ENCODE measurements at places on chromosomes 2 and 18. TPM values are rescaled to one million over a fixed set of nuclear protein-coding genes. Genes with fewer than 3 reads are reported as not detected.
A peak's percentile ranks its signal among the peaks of the same experiment; 100 is the strongest.

DNA sequence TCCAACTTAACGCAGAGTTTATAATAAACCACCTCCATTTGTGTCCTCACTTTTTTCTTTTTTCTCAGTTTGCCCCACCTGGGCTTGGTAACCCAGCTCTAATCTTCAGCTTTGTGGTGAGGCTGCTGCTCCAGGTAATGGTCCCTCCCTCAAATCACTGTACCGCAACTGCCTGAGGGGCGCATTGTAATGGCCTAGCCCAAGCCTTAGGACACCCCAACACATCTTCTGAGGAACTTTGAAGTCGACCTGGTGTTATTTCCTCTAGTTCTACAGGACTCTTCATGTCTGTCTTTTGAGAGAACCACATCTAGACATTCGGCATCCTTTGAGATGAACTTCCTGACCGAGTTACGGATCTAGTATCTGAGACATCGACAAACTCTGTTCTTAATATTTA lies 99.7 kb downstream of the PLEKHM3 start:
- DNase-seq = no peak

GRCh38 chr2:83058683-83059082 lies 1400.4 kb downstream of the SUCLG1 start:
- DNase-seq = no peak

- peak; percentile 78 for DNase-seq
Measured at GRCh38 chr2:38092196-38092902, 16.4 kb upstream of the CYP1B1 start.

The GALR1 gene
- total RNA-seq = 0.13 TPM

The MAL gene
- total RNA-seq = 241 TPM

DNA sequence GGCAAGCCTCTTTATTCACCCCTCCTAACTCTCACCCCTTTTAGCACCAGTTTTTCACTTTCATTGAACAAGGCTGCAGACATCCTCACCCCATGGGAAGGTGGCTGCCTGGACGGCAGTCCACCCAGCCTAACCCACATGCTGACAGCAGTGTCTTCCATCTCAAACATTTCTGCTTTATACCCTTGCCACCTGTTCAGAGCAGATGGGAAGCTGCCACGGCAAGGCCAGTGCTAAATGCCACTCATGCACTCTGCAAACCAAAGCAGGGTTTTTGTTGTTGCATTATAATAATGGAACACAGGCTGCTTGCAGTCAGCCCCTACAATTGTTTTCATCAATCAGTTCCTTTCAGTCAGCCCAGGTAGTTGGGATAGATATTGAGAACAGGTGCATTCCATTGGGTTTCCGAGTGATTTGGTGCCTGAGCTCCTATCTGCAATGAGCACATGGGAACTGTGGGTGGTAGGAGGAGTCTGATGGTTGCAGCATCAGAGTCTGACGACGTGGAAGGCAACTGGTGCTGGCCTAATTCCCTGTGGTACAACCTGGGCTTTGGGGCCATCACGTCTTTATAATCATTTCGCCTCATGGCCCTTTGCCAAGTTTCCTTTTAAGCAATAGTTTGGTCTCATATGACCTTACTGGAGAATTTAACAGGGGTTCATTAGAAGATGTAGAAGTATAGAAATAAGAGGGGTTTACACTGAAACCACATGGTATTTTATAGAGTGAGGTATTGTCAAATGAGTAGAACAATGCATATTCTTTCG lies 252.5 kb upstream of the SP5 start:
- no peak for DNase-seq

- no peak for DNase-seq
Measured at GRCh38 chr2:60555783-60556139, 2.3 kb upstream of the BCL11A start.

- no peak for DNase-seq
Measured at GRCh38 chr18:49030138-49030537, 79.4 kb upstream of the SMAD7 start.

DNA sequence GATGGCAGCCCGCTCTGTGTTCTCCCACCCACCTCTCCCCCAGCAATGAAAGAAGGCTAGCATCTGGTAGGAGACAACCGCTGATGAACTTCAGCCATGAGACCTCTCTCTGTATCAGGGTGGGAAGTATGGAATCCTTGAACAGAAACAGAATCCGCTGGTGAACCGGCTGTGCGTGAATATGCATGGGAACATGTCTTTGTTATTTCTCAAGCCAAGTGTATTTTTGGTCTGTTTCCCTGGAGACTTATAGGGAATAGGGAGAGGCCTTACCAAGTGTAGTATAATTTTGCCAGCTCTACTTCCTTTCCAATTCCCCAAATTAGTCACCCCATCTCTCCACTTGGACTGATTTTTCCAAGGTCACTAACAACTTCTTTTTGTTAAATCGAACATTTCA lies 30.1 kb downstream of the WNT10A start:
- no peak for DNase-seq

The NDUFS1 gene
- 73.7 TPM for total RNA-seq

- no peak for DNase-seq
Measured at GRCh38 chr2:26521054-26521912, 43.4 kb upstream of the OTOF start.

Measured in sciatic nerve (tissue), 2 donors.